ENCODE measurements at places on chromosomes 5 and 9. TPM values are rescaled to one million over a fixed set of nuclear protein-coding genes. Genes with fewer than 3 reads are reported as not detected.

SLC34A3 gene
- polyA plus RNA-seq: not detected

PCDHA1 gene
- not detected for polyA plus RNA-seq

- DNase-seq: peak; percentile 45
These were observed 287.3 kb downstream of the EBF1 start for GRCh38 chr5:158812408-158812807.

DNA sequence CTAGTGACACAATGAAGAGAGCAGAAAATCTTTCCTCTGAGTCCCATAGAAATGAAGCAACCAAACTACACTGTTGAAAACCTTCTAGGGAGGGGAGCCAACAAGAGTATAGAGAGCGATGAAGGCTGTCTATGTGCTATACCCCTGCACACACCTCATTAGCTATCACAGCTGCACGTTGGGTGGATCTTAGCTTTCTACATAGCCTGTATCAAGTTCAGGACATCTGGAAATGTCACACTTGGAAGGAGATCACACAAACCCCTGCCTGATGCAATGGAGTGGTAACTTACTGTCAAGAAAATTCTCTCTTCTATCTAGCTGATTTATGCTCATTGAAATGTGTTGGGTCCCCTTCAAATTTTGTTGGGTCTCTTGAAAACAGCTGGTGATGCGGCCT lies 127.0 kb upstream of the NTRK2 start:
- DNase-seq: no peak

DNA sequence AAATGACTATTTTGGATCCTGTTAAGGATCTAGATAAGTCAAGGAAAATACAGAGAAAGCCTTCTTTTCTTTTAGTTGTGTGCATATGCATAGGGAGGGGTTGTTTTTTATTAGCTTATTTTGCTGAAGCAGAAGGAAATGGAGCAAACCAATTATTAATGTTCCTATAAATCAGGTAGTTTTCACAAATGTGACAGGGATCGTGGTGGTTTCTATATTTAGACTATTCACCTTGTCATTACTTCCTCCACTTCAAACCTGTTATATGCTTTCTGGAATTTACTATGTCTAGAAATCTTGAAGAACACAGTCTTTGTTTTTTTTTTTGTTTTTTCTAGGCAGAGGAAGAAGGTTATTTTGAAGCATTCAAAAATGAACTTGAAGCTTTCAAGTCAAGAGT lies 22.2 kb downstream of the CDC37L1 start:
- DNase-seq: no peak

DNA sequence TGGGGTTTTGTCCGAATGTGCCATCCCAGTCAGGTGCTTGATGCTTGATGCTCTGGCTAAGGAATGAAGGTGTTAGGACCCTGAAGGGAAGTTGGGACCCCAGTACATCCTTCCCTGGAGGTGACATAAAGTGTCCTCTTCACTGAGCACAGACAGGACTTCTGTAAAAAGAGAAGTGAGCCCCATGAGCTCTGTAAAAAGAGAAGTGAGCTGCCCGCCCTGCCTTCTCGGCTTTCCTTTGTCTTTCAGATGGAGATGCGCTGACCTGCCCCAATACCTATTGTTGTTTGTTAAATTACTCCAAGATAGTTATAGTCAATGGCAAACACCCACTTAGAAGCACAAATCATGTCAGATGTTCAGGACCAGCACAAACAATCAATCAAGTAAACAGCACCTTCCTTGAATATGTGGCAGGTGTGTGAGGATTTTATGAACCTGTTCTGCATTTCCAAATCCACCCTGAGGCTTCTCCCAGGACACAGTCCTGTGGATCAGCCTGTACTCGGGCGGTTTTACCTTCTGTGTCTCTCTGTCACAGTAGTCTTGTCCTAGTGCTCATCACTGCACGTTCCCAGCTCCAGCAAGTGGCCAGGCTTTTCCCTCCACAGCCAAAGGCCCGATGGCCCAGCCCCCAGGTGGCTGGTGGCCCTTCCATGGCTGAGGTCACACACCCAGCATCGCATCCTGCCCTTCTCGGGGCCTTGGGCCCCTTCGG lies 191.4 kb downstream of the MTRR start:
- DNase-seq: no peak

HMMR gene
- polyA plus RNA-seq: 0.34 TPM

- no peak for DNase-seq
These were observed 10.9 kb downstream of the ACTL7B start for GRCh38 chr9:108844856-108845255.

GRCh38 chr9:126915281-126915816 lies 767 bp downstream of the RALGPS1 start:
- DNase-seq: peak; percentile 69

- DNase-seq: no peak
These were observed 388.0 kb upstream of the ZNF608 start for GRCh38 chr5:125134216-125135081.

DNA sequence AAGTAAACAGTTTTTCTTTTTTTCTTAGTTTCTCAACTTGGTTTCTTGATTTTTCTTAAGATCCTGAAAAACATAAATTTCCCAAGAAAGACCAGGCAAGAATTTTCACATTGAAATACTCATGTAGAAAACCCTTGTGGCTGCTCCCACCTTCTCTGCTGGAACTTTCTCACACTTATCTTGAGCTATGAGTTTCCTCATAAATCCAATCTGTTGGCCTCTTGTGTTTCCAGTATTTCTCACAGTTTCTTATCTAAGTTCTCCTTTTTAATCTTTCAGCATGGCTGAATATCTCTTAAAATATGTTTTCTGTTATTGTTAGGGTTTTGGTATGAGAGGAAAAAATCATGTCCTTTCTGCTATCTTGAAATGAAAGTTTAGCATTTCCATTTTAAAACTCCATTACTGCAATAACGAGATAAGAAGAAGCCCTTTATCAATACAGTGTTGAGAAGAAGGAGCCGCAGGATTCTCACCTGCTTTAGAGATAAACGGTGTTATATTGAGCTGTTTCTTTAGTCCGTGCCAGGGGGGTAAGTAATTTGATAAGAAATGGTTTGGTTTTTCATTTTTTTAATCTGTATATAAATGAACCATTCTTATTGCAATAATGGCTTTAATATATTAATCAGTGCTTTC lies 89.3 kb downstream of the ALDH1A1 start:
- DNase-seq: no peak

- DNase-seq: no peak
These were observed 149.3 kb upstream of the MTAP start for GRCh38 chr9:21653091-21653490.

- no peak for DNase-seq
These were observed 246.6 kb downstream of the SLCO4C1 start for GRCh38 chr5:102049517-102049916.

GRCh38 chr9:13369431-13369830 lies 89.9 kb upstream of the MPDZ start:
- DNase-seq: no peak

SPATA31C1 gene
- polyA plus RNA-seq: not detected

PCDHB16 gene
- polyA plus RNA-seq: 1.3 TPM

DNA sequence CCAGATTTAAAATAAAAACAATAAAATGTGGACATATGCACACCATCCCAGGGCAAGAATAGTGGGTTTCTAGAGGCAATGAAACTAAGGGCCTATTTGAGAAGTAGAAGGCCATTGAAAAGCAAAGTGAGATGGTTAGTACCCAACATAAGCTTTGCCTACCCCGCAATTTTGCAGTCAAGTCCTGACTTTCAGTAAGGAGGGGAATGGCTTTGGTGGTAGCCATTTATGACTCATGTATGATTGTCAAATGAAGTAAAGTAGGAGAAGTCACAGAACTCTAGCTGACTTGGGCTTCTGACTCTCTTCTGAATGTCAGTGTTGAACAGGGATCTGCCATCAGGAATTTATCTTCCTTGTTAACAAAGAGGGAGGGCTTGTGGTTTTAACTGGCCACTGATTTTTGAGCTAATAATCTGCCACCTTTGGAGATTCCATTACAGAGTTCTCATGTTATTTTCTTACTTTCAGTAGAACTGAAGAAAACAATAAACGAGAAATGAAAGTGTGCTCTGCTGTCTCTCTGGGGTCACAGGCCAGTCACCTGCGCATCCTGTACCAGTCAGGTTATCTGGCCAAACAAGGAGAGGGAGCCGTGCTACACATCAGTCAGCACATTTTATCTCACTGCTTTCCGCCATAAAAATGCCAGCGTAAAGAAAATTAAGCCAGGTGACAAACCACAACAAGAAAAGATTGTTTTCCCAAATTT lies 14.3 kb upstream of the SNCAIP start:
- no peak for DNase-seq

GRCh38 chr9:71604197-71605063 lies 163.9 kb downstream of the CEMIP2 start:
- DNase-seq: peak; percentile 84

FAM221B gene
- not detected for polyA plus RNA-seq

DNA sequence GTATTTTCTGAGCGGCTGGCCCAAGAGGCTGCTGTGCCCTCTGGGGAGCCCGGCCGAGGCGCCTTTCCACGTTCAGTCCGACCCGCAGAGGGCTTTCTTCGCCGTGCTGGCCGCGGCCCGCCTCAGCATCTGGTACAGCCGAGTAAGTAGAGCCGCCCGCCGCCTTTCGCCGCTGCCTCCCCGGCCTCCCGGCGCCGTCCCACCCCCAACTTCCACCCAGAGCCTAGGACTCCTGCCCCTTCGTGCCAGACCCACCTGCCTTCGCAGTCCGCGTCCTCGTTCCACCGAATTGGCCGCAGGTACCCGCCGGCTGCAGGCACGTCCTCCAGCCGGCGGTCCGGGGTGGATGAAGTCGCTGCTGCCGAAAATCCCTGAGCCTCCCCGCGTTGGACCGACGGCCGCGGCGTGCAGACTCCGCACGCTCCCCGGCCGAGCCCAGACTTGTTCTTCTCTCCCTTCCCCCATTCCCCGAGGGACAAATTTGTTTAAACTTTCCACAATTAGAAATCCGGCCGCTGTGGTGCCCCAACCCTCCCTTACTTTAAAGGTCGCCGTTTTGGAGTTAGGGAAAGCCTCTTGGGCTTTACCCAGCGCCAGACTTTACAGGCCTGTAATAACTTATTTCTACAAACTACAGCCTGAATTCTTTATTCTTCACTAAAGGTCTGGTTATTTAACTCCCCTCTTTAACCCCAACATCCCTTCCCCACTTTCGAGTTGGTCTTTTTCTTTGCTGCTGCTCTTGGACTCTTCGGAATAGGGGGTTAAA lies 589 bp downstream of the RIC1 start:
- peak; percentile 85 for DNase-seq

GRCh38 chr5:73103870-73104299 lies 16.5 kb upstream of the TMEM171 start:
- no peak for DNase-seq

DNA sequence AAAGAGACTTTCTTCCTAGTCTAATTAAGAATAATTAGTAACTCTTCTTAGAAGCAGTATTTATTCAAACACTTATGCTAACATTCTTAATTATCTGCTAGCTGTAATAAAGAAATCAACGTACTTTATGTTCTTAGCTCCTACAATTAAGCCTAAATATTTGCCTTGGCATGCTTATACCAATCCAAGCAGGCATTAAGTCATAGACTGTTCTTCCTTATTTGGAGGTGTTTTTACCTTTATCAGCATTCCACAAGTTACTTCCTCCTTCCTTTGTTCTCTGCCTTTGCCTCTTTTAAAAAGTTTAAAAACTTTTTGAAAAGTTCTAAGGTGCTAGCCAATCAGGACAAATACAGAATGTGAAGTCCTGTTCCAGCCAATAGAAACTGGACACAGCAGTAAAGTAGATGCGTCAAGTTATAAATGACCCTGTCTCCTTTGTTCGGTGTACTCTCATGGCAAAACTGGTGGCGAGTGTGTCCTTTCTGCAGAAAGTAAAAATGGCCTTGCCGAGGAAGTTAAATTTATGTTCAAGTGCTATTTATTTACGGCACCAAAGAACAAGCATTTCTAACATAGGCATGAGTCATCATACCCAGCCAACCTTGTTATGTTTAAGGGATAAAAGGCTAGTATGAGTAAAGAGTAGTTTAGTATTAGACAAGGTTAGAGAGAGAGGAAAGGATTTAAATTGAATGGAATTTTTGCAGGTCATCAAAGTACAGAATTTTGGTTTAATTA lies 58.6 kb downstream of the GPBP1 start:
- no peak for DNase-seq

- DNase-seq: peak; percentile 49
These were observed 2.6 kb downstream of the NKD2 start for GRCh38 chr5:1011226-1011631.

DNA sequence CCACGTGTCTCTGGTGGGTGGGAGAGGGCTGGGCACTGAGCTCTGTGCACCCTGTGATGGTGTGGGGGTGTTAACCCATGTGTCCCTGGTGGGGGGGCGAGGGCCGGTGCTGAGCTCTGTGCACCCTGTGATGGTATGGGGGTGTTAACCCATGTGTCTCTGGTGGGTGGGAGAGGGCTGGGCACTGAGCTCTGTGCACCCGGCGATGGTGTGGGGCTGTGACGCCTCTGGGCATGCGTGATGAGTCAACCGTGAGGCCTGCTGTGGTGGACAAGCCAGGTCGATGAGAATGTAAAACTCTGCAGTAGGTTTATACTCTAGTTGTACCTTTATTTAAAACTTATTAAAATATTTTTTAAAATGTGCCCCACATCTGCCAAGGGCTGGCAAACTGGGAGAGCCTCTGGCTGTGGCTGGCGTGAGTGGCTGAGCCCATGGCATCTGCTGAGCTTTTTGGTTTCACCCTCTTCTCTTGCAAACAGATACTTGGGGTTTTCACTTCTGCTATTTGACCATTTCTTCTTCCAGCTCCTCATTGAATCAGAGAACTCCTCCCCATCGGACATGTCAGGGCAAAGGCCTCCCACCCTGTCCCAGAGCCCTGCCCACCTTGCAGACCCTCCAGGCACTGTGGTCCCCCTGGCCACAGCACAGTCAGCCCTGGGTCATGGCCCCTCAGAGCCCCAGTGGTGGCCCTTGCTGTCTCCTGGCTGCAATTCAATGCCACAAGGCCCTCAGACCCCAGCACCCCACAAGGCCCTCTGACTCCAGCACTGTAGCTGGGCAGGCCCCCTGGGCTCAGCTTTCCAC lies 18.5 kb upstream of the EXOC3 start:
- no peak for DNase-seq

DNA sequence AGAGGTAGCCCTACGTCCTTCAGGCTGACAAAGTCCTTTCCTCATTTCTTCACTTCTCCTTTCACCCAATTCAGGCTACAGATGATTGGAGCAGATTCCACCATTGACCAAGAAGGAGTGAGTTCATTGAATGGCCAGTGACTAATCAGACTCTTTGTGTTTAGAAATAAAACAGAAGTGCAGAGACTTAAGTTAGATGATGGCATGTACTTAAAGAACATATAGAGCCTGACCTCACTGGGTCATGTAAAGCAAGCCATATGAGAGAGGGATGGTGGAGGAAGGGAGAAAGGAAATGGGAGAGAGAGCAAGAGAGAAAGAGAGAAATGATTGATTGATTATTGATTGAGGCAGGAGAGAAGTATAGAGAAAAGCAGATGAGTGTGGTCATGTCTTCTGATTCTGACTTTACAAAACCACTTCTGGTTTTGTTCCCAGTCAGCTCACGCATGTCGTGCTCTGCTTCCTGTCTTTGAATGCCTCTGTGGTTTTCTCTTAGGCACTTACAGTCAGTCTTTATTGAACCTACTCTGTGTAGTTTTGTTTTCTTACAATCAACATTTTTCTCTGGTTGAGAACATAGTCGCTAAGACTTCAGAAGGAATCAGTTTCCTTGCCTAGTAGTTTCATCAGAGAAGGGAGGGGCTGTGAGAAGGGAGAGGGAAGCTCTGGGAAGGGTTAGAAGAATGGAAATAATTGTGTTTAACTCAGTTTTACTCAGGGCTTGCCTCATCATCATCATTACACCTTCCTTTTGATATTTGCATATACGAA lies 149.2 kb upstream of the KLF9 start:
- no peak for DNase-seq

Measured in right cardiac atrium (tissue), 5 donors.